Activated T-cell treated with anti-CD3 and anti-CD28 coated beads, Interleukin-2, amount 50 U/mL, for 72 hours (primary cell): ENCODE measurements at places on chromosomes 11 and 22. TPM values are rescaled to one million over a fixed set of nuclear protein-coding genes. Genes with fewer than 3 reads are reported as not detected.

CARD18 gene
- not detected for total RNA-seq

SHANK3 gene
- total RNA-seq = 0.24 TPM

YAP1 gene
- 0.63 TPM for total RNA-seq

POLA2 gene
- 54.2 TPM for total RNA-seq

P2RX6 gene
- 0.29 TPM for total RNA-seq

PES1 gene
- 90.4 TPM for total RNA-seq

HIRA gene
- total RNA-seq = 30.7 TPM

MAPK12 gene
- 8.5 TPM for total RNA-seq
